ENCODE measurements at places on chromosomes 5 and 9.

DNA sequence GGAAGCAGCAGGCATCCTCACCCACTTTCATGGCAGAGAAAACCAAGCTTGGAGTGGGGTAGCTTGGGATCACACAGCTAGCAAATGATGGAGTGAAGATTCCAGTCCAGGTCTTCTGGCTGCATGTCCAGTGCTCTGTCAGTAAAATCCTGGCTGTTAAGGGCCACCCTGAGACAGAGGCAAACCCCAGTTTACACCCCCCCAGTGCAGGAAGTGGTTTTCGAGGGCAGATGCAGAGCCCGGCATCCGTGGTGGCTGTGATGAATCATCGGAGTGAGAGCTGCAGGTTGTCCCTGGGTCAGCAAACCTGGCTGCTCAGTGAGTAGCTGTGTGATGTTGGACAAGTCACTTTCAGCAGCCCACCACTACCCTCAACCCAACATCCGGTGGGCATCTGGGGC, 115.4 kb downstream of the RGS3 start:
- H3K4me1 ChIP-seq: peaks cover 60% of the 10 kb centered on the region
- peak overlapping the region; percentile 81 for H3K27ac ChIP-seq
- H3K27me3 ChIP-seq: peaks cover 1% of the 10 kb centered on the region
- DNase-seq: peak; percentile 57
- H3K4me3 ChIP-seq: peak overlapping the region; percentile 51

GRCh38 chr9:93155716-93156474, 21.8 kb upstream of the NINJ1 start:
- no peak overlapping the region for H3K4me3 ChIP-seq
- no peaks in the 10 kb centered on the region for H3K36me3 ChIP-seq
- peaks cover 3% of the 10 kb centered on the region for H3K4me1 ChIP-seq
- DNase-seq: no peak
- peaks cover 1% of the 10 kb centered on the region for H3K27me3 ChIP-seq

GRCh38 chr5:14127587-14127986, 15.6 kb upstream of the TRIO start:
- no peak for DNase-seq
- H3K36me3 ChIP-seq: no peaks in the 10 kb centered on the region
- H3K27me3 ChIP-seq: peaks cover 4% of the 10 kb centered on the region

GRCh38 chr5:136350343-136350742, 15.0 kb downstream of the TRPC7 start:
- H3K4me1 ChIP-seq: no peaks in the 10 kb centered on the region
- DNase-seq: no peak
- H3K4me3 ChIP-seq: no peak overlapping the region
- H3K27me3 ChIP-seq: peaks cover 3% of the 10 kb centered on the region
- H3K36me3 ChIP-seq: no peaks in the 10 kb centered on the region
- no peak overlapping the region for H3K27ac ChIP-seq

All from memory B cell (primary cell).